Stimulated activated CD4-positive, alpha-beta T cell treated with anti-CD3 and anti-CD28 coated beads, Interleukin-15, amount 100 ng/mL, for 24 hours (primary cell): ENCODE measurements at places on chromosomes 1 and 21.

GRCh38 chr1:34127006-34128000 lies 37.7 kb downstream of the CSMD2 start:
- DNase-seq, result no peak

GRCh38 chr1:25544243-25544764 lies 898 bp downstream of the LDLRAP1 start:
- DNase-seq, result peak; percentile 29

GRCh38 chr1:171248841-171249240 lies 547 bp downstream of the FMO1 start:
- no peak for DNase-seq

- DNase-seq, result no peak
Measured at GRCh38 chr1:47656719-47657685, 219.2 kb downstream of the FOXD2 start.

DNA sequence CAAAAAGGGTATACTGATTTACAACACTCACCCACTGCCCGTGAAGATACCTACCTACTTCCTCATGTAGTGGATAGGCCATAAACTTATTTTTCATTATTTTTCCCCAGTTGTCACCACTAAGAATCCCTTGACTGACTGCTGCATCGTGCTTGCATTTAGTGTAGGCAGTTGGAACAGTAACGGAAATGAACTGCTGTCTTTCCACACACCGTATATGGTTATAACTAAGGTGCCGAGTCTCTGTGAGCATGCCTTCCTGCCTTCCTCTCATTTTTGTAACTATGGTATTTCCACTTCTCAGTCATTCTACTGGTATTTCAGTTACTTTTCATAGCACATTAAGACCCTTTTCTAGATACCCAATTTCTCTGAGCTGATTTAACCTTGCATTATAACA lies 36.4 kb downstream of the SLC35F3 start:
- no peak for DNase-seq

- peak; percentile 91 for DNase-seq
Measured at GRCh38 chr1:234499119-234499942, 20.4 kb upstream of the TARBP1 start.

DNA sequence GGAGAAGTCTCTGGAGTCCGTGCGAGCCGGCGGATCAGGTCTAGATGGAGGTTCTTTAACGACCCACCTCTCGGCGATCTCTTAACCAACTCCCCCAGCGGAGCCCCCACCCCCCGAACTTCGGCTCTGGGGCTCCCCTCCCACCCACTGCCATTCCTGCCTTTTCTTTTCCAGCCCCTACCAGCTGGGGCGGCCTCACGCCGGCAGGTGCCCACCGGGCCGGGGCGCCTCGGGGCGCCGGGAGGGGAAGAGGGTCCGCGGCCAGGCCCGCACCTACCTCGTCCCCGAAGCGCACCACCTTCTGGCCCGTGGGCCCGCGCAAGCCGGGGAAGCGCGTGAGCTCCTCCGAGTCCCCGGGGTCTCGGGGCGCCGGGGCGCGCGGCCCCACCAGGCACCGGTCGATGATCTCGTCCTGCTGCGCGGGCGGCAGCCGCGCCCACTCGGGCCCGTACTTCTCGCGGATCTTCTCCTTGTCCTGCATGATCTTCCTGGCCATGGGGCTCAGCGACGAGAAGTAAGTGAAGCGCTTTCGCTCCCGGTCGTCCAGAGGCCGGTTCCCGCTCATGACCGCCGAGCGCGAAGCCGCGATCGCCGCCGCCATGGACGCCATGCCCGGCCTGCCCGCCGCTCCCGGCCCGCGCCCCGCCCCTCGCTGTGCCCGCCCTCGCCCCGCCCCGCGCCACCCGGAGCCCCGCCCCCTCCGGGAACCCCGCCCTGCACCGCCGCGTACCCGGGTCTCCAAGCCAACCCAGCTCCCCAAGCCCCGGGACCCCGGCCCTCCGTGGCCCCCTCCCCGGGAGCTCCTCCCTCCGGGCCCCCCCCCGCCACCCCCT lies at the start of gene C1orf198:
Gene C1orf198 (minus strand): TSS at position 619 of the 833 bp plus-strand sequence. CDS start 9 bp downstream, at position 610.
- DNase-seq, result peak; percentile 78

GRCh38 chr1:215220346-215220745 lies 137.8 kb downstream of the KCNK2 start:
- DNase-seq, result no peak

- DNase-seq, result peak; percentile 53
Measured at GRCh38 chr1:108643492-108644335, 17.2 kb downstream of the HENMT1 start.

DNA sequence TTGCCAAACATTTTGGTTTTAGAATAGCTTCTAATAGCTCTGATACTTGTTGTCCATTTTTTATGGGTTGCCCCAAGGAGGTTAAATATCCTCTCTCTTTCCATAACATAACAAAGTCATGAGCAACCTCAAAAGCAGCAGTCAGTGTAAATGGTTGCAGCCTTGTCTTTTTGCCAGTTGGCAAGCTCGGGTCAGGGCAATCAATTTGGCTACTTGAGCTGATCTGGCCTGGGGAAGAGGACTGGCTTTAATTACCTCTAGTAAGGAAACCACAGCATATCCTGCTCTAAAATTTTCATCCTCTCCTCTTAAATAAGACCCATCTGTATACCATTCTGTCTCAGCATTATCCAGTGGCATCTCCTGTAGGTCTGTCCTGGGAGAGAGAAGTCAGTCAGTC lies 21.2 kb upstream of the FMO4 start:
- DNase-seq, result no peak

DNA sequence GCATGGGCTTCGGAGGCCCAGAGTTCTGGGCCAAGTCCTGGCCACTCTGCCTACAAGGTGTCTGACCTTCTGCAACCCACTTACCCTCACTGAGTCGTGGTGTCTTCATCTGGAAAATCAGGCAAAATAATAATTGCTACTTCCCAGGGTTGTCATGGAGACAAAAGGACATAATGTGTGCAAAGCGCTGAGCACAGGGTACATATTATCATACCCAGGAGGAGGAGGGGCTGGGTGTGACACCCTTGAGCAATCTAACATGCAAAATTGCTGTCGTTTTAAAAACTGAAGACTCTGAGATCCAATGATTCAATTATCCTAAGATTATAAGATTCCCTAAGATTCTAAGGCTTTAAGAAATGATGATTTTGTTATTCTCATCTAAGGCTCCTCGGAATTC lies 459.5 kb downstream of the PTPRU start:
- no peak for DNase-seq

DNA sequence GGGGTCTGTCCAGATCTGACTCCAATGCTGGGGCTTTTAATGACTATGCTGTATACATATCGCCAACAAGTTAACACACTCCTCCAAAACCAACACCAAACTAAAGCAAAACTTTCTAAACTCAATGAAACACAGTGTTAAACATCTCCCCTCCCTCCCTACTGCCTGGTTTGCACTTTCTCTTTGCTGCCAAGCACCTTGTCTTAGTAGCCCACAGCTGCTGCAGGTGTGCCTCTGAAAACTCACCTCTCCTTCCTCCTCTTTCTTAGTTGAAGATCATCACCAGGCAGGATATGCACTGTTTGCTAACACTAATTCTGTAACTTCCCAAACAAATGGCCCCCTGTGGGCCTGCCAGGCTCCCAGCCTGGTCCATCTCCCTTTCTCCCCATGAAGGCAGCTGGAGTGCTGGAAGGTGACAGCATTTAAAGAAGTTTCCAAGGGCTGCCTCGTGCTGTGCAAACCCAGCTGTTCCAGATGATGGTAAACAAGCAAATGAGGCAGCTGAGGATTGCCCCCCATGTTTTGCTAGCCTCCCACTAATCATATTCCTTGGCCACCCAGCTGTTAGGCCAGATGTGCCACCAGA lies 213.7 kb downstream of the ASTN1 start:
- DNase-seq, result no peak

DNA sequence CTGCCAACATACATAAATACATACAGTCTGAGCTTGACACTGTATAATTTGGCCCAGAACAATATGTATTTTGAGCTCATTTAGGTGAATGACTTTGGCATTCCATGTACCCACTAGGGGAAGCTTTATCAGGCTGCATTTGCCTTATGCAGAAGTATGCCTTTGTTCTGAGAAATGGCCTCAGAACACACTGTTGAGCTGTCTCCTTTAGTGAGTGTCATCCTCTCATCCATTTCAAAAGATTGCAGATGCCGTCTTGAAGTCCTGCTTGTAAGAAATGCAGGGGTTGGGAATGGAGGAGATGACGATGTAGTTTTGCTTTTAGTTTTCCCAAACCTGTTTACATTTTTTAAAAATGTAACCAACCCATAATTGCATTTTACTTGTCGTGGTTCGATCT lies 14.8 kb upstream of the NBL1 start:
- no peak for DNase-seq

DNA sequence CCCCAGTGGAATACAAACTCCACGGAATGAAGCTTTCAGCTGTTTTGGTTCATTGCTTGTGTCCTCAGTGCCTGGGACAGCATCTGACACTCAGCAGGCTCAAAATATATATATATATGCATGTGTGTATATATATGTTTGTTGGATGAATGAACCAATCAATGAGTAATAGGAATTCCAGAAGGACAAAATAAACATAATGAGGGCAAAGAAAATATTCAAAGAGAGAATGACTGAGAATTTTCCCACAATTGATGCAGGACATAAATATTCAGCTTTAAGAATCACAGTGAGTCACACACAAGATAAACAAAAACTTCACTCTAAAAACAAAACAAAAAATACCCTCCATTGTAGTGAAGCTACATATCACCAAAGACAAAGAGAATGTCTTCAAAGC lies 64.0 kb downstream of the CHD5 start:
- no peak for DNase-seq

DNA sequence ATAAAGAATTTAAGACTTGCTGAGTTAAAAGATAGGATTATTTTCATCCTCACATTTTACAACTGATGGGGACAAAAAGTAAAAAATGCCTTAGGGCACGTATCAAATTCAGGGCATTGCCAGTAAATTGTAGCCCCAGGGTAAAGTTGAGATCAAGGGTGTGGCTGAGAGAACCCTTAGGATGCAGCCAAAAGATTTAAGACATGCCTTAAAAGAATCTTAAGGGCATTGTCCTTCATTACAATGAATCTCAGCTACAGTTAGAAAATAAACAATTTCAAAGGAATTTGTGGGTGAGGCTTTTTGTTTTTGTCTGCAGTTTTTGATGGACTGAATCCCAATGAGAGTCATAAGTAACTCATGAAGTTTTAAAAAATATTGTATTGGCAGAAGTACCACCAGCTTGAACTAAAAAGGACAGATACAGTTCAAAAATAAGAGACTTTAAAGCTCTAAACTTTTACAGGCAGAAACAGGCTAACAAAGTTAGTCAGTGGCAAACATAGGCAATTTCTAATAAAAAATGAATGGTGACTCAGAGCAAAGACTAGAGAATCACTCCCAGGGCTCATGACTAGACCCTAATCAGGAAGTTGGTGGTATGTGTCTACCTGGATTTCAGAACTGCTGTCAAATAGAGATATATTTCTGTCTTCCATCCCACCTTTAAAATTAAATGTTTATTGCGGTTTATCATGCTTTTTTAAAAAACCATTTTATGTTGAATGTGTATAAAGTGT lies 165.1 kb upstream of the SNX7 start:
- no peak for DNase-seq

- DNase-seq, result no peak
Measured at GRCh38 chr1:27318136-27318535, 3.8 kb upstream of the TMEM222 start.

- DNase-seq, result no peak
Measured at GRCh38 chr1:46455951-46456350, 33.7 kb upstream of the DMBX1 start.

DNA sequence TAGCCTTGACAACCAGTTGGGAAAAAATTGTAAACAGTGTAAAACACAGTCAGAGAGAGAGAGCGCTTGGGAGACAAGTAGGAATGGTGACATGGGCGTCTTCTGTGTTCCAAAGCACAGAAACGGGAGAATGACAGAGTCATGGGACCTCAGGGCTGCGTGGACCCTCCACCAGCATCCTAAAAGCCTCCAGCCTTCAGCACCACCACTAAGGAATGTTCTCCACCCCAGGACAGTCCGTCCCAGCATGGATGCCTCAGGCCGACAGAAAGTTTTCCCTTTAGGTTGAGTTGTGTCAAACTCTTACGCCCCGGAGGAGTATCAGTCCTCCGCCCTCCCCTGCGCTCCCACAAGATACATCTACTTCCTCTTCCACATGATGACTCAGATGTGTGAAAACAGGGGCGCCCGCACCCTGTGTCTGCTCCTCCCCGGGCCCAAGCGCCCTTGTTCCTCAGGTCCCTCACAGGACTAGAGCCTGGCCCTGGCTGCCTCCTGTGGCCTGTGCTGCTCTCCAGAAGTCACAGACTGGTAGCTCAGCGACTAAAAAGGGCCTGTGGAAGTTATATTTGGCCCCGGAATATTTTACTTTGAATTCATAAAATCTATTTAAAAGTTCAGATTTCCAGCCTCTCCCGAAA lies 63.9 kb upstream of the EFHD2 start:
- DNase-seq, result peak; percentile 66

DNA sequence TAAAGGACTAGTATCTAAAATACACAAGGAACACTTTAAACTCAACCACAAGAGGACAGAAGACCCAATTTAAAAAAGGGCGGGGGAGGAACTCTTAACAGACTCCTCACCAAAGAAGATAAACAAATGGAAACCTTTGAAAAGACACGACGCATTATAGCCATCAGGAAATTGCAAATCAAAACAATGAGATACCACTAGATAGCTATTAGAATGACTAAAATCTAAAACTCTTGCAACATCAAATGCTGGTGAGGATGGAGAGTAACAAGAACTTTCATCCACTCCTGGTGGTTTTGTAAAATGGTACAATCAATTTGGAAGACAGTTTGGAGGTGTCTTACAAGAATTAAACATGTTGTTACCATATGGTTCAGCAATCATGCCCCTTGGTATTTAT lies 708.2 kb downstream of the BRINP3 start:
- no peak for DNase-seq

DNA sequence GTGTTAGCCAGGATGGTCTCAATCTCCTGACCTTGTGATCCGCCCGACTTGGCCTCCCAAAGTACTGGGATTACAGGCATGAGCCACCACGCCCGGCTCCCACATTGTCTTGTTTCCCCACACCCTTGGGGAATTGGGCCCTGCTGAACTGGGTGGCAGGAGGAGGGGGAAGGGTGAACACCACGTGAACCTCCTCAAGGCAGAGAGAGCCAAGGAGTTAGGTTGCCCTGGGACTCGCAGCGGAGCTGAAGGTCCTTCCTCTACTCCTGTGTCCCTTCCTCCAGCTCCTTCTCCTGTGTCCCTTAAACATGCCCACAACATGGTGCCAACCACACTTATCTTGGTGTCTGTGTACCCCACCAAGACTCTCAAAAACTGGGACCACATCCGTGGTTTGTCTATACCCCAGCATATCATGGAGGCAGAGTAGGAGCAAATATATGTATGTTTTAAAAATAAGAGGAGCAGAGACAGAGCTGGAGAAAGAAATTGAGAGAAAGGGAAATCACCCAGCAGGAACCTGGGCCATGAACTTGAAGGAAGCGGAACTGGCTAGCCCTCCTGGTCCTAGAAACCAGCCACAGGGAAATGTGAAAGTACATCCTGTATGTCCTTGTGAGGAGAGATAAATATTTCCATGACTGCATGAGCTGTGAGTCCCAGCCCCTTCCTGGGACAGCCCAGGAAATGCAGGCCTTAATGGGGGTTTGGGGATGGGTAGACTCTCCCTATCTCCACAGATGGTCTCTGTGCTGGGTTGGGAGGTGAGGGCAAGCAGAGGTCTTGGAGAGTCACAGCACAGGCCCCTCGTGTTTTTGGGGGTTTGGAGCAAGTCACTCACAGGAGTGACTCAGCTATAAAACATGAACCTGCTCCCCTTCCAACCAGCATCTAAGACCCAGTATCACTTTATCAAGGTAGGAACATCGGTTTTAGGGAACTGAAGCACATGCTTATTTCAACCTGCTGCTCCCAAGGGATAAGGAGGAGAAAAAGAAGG lies 9.4 kb upstream of the TAL1 start:
- DNase-seq, result no peak

GRCh38 chr1:23354245-23354644 lies 10.2 kb upstream of the HNRNPR start:
- peak; percentile 13 for DNase-seq
